ENCODE measurements at places on chromosomes 1 and 21.

DNA sequence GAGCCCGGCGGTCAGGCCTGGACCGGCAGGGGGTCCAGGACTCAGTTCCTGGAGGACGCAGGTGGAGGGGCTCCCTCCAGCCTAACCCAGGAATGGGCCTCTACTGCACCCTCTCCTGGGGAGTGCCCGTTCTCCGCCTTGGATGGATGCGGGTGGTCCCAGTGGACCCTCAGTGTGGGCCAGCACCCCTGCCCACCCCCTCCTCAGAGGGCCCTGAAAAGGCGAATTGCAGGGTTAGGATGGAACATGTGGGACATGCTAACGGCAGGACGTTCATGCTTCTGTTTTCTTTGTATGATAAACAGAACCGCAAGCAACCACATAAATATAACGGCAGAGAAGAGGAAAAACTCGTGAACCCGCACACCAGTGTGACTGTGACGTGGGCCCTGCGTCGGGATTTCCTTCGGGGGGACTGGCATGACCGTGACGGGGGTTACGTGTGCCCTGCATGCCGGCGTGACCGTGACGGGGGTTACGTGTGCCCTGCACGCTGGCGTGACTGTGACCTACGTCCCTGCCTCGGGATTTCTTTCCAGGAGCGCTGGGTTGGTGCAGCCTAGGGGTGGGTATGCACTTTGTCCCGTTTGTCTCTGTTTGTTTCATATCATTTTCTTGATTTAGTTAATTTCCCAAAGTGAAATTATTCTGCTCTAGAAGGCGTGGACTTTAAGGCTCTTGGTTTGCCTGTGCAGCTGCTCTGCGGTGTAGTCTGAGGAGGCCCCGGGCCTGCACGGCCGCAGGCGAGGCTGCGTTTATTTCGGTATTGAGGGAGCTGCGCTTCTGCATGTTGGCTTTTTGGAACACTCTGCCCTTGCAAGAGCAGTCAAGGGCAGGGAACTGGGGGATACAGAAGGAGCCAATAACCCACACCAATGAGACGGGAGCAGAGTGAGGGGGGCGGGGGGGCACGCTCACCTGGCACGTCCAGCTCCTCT, 3.1 kb downstream of the FTCD start:
- no peak for DNase-seq

- DNase-seq, result no peak
Measured at GRCh38 chr1:24966724-24967346, 36.8 kb upstream of the RUNX3 start.

- no peak for DNase-seq
Measured at GRCh38 chr1:158020886-158021620, 27.6 kb downstream of the KIRREL1 start.

DNA sequence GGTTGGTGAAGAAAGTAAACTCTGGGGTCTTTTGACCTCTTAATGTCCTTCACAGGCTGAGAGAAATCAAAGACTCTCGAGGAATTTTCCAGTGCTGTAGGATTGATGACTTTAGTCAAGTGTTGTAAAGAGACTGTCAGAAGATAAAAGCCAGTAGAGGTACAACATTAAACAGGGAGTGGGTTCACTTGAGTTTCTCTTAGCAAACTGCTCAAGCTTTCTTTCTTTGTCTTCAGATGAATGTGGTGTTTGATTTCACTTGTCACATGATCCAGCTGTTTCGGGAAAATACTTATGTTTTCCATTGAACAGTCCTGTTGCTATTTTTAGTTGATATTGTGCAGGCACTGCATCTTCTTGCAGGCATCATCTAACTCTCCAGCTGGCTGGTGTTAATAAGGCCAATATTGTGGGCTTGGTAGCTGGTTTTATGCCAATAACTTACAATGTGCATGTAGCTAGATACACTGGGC, 45.6 kb downstream of the XCL2 start:
- DNase-seq, result no peak

DNA sequence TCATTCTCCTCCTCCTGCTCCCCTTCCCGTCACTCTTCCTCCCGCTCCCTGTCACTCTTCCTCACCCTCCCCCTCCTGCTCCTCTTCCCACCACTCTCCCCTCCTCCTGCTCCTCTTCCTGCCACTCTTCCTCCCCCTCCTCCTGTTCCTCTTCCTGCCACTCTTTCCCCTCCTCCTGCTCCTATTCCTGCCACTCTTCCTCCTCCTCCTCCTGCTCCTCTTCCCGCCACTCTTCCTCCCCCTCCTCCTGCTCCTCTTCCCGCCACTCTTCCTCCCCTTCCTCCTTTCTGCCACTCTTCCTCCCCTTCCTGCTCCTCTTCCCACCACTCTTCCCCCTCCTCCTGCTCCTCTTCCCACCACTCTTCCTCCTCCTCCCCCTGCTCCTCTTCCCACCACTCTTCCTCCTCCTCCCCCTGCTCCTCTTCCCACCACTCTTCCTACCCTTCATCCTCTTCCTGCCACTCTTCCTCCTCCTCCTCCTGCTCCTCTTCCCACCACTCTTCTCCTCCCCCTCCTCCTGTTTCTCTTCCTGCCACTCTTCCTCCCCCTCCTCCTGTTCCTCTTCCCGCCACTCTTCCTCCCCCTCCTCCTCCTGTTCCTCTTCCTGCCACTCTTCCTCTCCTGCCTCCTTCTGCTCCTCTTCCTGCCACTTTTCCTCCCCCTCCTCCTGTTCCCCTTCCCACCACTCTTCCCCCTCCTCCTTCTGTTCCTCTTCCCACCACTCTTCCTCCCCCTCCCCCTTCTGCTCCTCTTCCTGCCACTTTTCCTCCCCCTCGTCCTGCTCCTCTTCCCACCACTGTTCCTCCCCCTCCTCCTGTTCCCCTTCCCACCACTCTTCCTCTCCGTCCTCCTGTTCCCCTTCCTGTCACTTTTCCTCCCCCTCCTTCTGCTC, 28.7 kb upstream of the ARTN start:
- no peak for DNase-seq

- DNase-seq, result no peak
Measured at GRCh38 chr1:186753241-186753640, 73.0 kb upstream of the PTGS2 start.

- DNase-seq, result no peak
Measured at GRCh38 chr1:221327954-221328353, 413.9 kb downstream of the DUSP10 start.

DNA sequence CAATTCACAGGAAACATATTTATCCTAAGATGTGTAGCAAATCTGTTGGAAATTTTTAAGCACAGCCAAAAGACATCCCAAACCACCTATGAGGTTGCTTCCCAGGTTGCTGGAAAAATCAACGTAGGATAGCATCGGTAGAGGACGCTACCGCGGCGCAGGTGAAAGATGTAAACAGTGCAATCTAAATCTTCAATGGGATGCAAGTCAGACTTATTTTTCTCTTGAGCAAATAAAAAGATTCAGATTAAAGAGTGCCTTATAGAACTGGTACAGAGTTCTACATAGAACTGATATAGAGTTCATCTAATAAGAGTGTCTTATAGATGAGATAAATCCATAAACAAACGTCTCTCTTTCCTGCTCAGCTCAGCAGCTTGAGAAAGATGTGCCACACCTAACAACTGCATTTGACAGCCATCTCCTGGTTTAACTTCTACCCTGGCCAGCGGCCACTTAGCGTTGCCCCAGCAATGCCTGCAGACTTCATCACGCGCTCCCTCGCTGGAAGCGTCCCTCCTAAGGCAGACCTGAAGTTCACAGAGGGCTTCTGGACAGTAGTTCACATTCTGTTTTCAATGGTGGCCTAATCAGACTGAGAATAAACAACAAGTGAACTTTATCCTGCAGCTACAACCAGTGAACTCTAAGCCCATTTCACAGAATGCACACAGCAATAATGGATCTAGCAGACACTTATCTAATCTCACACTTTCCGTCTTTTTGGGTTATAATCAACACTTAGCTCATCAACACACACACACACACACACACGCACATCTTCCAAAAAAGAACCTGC, 164.5 kb downstream of the TOMM20 start:
- DNase-seq, result no peak

DNA sequence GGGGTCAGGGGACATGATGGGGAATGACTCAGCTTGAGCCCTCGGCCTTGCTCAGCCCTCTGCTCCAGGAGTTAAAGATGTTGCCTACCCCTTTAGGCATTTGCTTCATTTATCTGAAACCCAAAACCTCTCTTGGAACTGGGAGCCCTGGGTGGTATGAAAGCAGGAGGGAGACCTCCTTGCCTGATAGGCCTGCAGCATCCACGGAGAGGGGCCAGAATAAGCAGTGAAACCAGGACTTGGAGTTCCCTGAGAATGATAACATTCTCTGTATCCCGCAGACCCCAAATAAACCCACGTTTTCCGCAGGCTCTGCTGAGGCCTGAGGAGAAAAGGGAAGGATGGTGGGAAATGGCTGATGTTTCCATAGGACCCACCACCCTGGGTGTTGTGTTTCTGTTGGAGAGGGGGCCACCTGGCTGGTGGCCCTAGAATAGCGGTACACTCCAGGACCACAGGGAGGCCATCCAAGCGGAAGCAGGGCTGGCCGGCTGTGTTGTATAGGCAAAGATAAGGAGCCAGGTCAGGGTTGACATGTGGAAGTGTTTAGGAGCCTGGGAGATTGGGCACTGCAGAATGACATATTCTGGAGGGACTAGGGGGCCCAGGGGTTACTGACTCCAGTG, 77.4 kb downstream of the FOXD2 start:
- no peak for DNase-seq
